ENCODE measurements at places on chromosomes 12 and 14. TPM values are rescaled to one million over a fixed set of nuclear protein-coding genes. Genes with fewer than 3 reads are reported as not detected.

Gene CBLN3
- 13.5 TPM for total RNA-seq

Gene LTBR
- total RNA-seq, result 81.3 TPM

Gene GLI1
- total RNA-seq, result 18.0 TPM

GRCh38 chr12:3527181-3527580, 36.2 kb downstream of the PRMT8 start:
- no peak for DNase-seq

DNA sequence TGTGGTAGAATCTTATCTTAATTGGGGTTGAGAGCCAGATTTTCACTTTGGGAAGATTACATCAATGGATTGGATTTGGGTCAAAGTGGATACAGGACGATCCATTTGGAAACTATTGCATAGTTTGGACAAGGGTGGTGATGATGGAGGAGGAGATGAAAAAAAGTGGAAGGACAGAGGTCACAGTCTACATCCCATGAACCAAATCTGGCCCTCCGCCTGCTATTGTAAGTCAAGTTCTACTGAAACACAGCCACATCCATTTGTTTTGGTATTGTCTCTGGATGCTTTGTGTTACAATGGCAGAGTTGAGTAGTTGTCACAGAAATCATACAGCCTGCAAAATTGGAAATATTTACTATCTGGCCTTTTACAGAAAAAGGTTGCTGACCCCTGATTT, 296.8 kb upstream of the NOS1 start:
- no peak for DNase-seq

- DNase-seq, result no peak
Measured at GRCh38 chr14:69979882-69980281, 100.7 kb downstream of the SMOC1 start.

DNA sequence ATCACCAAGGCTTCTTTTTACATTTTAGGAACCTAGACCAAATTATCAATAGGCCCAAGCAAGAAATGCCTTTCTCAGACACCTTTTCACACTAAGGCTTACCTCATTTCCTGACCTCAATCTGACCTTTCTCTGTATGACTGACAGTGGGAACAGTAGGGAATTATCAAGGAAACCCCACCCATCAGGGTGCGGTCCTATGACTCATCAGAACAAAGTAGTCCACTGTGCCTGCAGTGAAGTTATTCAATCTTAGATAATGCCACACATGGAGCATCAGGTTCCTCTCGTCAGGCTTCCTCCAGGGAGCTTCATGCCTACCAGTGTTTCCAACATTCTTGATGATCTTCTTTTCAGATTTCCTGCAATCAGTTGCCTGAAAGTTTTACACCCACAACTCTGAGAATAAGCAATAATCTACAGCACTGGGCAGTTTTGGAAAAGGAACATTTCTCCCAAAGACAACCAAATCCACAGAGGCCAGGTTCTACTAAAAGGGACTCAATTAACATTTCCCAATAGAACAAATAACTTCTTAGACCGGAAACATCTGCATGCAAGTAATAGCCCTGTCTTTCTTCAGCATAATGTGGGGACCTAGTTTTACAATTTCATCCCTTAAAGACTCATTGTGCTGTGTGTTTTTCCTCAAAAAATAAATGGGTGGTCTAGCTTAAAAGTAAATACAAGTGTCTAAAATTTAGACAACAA, 35.9 kb upstream of the TMTC2 start:
- DNase-seq, result no peak

Gene DPF3
- 41.6 TPM for total RNA-seq

Gene OR6S1
- not detected for total RNA-seq
